NCI-H187 treated with DMSO at 0.1 percent for 48 hours (cell line): ENCODE measurements at places on chromosomes 13 and 19.

DNA sequence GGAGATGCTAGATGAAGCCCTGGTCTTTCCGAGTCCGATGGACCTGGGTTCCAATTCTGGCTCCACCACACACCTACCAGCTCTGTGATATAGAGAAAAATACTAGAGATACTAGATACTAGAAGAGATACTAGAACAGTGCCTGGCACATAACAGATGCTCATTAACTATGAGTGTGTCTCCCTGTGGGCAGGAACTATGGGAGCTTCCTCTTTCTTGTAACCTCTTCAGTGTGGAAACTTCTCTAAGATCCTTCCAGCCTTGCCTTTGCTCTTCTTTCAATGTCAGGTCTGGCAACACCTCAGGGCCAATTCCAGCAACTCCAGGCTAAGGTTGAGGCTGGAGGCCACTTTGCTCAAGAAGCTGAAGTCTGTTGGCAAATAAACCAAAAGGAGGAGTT is 143.9 kb downstream of the KATNAL1 start:
- no peak for DNase-seq

DNA sequence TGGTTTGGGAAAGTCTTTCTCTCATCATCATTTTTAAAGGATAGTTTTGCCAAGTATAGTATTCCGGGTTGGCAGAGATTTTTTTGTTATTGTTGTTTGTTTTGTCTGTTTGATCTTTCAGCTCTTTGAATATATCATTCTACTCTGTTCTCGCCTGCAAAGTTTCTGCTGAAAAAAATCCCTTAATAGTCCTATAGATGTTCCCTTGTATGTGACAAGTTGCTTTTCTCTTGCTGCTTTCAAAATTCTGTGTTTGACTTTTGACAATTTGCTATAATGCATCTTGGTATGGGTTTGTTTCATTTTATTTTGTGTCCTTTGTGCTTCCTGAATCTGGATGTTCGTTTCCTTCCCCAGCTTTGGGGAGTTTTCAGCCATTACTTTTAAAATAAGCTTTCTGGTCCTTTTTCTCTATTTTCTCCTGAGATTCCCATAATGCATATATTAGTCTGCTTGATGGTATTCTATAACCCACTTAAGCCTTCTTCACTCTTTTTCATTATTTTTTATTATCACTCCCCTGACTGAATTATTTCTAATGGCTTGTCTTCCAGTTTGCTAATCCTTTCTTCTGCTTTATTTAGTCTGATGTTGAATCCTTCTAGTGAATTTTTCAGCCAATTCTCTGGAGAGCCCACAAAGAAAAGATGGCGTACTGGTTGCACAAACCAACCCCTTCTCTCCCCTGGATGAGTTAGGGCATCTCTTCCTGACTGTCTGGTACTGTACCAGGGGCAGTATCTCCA is 14.6 kb downstream of the ZNF569 start:
- no peak for DNase-seq

DNA sequence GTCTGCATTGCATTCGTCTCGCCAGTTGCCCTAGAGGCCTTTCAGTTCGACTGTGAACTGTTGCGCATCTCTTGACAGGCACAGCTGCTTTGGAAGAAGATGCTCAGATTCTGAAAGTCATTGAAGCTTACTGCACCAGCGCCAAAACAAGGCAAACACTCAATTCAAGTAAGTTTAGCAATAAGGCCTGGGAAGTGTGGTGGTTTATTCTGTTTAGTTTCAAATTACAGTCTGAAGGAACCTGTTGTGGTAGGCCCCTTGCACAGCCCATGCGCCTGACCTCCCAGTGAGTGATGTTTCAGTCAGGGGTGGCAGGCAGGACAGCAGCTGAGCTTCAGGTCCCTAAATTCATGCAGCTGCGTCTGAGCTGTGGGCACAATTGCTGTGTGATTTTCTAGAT is 32.2 kb upstream of the TEX29 start:
- DNase-seq = no peak

DNA sequence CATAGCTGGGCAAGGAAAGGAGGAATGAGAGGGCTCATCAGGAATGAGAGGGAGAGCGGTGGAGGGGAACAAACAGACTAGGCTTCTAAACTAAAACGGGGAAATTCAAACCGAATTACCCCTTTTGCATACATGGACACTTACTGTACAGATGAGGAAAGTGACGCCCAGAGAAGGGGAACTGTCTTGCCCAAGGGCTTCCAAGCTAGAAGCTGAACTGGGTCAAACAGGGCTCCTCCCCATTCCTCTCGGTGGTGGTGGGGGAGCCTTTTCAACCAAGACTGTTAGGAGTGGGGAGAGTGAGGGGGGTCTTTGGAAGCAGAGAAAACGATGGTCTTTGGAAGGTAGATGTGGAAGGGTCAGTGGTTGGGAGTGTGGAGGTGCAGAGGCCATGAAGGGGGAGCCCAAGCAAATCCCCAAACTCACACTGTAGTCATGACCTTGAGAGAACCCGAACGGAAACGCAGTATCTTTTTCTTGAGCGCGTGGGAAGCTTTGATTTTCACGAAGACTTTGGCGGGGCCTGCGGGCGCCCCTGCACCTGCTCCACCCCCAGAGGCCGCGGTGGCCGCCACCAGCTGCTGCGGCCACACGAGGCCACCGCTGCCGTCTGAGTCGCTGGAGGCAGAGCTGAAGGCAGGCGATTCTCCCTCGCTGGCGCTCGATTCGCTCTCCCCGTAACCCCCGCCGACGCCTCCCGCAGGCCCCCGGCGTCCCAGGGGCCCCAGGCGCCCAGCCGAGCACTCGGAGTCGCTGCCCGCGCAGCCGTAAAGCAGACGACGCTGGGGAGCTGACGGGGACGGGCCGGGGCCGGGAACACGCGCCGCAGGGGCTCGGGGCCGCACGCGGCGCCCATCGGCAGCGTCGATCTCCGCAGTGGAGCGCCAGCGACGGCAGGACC is 12.3 kb upstream of the GNG8 start:
- no peak for DNase-seq

DNA sequence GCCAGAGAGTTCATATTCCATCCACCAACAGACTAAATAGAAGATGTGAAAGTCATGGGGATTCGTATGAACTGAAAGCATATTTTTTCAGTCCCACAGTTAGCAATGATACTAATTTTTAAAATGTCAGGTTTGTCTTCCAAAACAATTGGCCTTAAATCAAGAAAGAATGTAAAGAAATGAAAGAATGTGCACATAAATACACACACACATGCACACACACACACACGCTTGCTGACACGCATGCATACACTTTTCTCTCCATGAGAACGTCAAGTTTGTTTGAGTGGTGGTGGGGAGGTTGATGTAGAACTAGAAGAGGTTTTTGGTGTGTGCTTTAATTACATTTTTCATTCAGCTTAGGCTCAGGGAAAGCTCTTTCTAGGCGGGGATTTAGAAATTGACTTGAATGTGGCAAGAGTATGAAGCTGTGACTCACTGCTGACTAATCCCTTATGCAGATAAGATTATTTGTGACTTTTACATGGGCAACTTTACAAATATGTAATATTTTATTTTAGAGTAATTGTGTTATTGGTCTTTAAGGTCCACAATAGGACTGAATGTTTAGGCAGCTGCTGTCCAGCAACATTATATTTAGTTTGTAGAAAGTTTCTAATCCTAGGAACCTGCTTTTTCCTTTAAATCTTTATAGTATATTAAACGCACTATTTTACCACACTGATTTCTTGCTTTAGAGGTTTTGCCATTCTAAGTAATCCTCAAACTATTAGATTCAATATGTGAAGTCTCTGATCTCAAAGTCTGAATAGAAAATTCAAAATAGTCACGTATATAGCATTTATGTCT is 18.8 kb downstream of the FLT1 start:
- no peak for DNase-seq

DNA sequence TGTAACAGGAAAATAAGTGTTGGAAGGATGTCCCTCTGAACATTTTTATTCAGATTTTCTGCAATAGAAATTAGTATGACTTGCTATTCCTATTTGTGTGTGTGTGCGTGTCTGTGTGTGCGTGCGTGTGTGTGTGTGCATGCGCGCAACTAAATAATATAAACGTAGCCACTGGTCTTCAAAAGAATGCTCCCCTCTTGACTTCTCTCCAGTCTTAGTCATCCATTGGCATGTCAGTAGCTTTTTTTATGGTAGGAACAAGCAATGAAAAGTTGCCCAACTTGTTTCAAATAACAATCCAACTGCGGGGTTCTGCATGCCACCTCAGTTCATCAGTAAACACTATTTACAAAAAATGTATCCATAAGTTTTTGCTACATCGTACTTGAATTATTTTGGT is 249.6 kb downstream of the GPC6 start:
- no peak for DNase-seq

DNA sequence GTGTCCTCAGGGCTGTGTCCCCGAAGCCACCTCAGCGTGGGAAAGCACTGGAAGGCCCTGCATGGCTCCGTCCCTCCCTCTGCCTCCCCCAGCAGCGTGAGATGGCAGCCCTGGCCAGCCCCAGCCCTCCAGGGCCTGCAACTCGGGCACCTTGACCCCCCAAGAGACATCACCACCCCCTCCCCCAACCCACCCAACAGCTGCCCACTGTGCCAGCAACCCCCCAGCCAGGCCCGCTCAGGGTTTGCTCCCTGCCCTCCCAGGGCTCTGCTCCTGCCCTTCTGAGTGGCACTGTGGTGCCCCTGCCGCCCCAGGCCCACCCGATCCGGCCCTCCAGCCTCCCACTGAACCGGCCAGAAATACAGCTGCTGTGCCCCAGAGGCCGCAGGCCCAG is 1.5 kb upstream of the ASPDH start:
- DNase-seq = no peak

- DNase-seq = no peak
Measured at GRCh38 chr19:18114483-18114882, 16.9 kb downstream of the MAST3 start.

DNA sequence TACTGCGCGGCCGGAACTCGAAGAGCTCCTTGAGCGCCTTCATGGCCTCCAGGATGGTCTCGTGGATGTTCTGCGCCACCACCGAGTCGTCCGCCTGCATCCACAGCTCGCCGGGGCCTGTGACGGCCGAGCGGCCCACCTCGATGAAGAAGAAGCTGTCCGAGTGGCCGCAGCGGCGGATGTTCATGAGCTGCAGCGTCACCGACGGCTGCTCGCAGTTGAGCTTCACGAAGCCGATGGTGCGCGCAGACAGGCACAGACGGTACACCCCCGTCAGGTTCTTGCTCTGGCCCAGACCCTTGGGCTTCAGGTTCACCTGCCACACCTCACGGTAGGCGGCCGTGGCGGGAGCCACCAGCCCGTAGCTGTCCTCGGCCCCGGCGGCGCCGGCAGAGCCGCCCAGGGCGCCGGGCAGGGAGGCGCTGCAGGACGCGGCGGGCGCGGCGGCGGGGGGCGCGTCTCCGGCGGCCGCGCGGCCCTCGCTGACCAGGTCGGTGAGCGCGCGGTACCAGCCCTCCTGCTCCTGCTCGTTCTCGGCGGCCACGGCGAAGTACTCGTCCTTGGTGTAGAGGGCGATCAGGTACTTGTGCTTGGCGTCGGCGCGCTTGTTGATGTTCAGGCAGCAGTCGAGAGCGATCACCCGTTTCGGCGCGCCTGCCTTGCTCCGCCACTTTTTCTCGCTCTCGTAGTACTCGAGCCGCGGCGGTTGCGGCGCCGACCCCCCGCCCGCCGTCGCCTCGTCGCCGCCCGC is 1.1 kb downstream of the IRS2 start:
- DNase-seq = no peak

GRCh38 chr13:106117035-106117434 is 418.4 kb downstream of the EFNB2 start:
- no peak for DNase-seq

- no peak for DNase-seq
Measured at GRCh38 chr19:16185768-16186123, 536 bp downstream of the FAM32A start.

DNA sequence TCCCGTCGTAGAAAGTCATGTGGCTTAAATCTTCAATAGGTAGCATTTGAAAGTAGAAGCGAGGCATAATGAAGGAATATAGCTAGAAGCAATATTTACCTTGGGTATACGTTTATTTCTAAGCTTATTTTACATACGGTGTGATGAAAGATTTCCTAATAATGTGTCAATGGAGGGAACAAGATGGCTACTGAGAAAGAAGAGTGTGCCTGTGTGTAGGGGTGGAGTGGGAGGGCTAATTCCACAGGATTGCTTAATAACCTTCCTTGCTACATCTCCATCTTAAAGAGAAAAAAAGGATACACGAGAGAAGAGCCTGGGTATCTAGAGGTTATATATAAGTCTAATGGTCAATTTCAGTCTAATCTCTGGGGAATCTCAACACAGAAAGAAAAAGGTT is 2.0 kb downstream of the SPART start:
- DNase-seq = no peak

GRCh38 chr13:44259045-44260027 is 114.3 kb upstream of the SERP2 start:
- no peak for DNase-seq

GRCh38 chr19:46218160-46218559 is 11.4 kb upstream of the IGFL1 start:
- DNase-seq = no peak

DNA sequence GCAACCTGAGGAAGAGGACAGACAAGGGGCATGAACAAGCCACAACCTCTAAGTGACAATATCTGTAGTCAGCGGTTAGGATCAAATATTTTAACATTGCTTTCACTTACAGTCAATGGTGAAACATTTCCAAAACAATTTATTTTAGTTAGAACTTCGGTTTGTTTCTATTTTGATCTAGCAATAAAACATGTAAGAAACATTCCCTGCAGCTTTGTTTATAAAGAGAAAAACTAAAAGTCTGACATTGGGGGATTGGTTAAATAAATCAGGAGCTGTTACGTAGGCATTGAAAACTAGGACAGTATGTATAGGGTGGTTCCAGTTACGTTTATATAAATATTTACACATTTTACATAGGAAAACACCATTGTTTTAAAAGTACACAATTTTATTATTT is 3.4 kb downstream of the URI1 start:
- no peak for DNase-seq

DNA sequence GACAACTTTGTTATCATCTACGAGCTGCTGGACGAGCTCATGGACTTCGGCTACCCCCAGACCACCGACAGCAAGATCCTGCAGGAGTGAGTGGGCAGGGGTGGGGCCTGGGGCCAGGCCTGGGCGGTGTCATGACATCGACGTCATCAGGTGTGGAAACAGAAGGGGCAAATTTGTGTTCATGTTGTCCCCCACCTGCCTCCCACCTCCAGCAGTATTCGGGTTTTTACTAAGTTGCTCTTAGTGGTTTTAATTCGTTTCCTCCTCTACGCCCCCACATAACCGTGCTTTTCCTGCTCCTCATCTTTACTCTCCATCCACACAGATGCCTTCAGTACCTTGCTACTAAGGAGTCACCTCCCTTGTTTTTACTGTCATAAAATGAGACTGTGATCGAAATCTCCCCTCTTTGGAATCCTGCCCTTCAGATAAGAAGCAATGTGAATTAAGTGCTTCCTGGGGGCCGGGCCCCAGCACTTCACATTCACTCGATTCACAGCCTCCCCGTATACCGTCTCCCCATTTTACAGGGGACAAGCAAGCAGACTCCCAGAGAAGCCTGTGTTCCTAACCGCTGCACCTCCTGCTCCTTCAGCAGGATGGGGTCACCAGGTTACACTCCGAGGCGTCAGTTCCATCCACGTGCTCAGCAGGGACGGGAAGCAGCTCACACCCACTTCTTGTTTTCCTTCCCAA is 10.5 kb downstream of the AP1M1 start:
- no peak for DNase-seq
